ENCODE measurements at places on chromosomes 11 and 22.
A peak's percentile ranks its signal among the peaks of the same experiment; 100 is the strongest.

GRCh38 chr11:45855308-45855707, 8.0 kb downstream of the CRY2 start:
- no peak for DNase-seq

DNA sequence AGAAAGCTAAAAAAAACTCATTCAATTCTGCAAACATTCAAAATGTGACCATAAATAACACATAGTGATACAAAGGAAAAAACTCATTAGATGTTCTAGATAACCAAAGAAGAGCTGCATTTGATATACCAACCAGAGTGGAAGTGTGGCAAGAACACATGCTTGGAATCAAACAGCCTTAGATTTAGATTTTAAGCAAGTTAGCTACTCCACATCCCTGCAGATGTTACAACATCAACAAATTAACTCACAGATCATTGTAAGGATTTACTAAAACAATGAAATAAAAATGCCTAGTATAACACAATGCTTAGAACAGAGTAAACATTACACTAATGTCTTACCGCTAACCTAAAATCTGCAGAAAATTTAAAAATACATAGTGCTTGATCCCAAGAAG, 114.0 kb upstream of the AKIP1 start:
- no peak for DNase-seq

DNA sequence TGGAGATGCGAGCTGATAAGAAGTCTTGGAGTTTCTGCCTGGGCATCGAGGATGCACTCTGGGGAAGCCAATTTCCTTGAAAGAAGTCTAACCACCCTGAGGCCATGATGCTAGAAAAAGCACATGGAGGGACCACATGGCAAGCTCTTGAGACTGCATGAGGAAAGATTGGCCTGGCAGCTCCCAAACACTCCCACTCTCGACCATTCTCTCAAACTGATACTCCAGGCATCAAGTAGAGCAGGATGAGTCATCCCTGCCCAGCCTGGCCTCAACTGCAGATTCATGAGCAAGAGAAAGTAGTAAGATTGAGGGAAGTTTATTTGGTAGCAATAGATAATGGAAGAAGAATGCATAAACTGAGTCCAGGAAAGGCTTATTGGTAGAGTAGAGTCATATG, 194.3 kb downstream of the KIF18A start:
- DNase-seq: no peak

DNA sequence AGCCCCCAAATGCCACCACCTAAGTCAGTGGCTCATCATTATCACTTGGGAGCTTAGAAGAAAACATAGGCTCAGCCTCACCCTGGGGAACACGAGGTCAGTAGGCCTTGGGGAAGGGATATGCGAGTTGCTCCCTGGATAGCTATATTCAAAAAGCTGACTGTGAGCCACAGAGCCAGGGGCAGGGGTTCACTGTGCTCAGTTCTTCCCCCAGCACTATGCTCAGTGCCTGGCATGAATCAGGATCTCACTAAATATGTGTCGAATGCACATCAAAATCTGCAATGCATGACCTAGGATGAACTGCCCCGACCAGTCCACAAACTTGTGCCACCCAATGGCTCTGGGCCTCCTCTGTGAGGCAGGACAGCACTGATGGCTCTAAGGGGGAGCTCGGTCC, 35.1 kb downstream of the THOC5 start:
- DNase-seq: no peak

- peak; percentile 16 for DNase-seq
These were observed 14.1 kb downstream of the CSDC2 start for GRCh38 chr22:41574847-41575381.

DNA sequence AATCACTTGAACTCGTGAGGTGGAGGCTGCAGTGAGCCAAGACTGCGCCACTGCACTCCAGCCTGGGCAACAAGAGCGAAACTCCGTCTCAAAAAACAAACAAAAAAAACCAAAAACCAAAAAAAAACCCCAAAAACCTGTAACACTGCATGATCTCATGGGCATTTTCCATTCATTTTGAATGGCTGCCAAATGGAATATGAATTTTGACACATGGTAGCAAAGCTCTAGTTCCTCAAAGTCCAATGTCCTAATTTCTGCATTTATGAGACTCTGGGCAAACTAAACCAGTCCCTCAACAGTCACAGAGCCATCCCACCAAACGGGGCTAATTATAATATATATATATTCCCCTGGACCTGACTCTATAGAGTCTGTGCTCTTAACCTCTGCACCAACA, 61.8 kb downstream of the SGSM3 start:
- no peak for DNase-seq

DNA sequence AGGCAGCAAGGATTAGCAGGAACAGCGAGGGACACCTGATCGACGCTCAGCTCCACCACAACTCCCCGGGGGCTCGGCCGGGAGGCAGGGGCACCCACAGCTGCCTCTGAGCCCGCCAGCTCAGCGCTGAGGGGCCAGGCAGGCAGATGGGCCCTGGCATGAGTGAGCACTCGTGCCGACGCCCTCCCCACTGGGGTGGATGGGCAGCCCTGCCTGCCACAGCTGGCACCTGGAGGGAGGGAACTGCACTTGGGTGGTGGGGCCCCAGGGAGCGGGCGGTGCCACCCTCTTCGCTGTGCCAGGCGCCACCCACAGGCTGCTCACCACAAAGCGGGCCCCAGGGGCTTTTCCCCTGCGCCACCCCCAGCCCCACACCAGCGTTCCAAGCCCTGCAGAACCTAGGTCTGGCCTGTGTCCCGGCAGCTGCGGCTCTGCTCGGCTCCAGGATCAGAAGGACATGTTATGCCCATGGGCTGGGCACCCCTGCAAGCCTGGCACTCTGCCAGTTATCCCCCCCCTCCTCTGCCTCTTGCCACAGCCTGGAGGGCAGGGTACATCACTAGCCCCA, 28.8 kb downstream of the WNT7B start:
- no peak for DNase-seq

- DNase-seq: no peak
These were observed 24.4 kb downstream of the SYNGR1 start for GRCh38 chr22:39374191-39374590.

DNA sequence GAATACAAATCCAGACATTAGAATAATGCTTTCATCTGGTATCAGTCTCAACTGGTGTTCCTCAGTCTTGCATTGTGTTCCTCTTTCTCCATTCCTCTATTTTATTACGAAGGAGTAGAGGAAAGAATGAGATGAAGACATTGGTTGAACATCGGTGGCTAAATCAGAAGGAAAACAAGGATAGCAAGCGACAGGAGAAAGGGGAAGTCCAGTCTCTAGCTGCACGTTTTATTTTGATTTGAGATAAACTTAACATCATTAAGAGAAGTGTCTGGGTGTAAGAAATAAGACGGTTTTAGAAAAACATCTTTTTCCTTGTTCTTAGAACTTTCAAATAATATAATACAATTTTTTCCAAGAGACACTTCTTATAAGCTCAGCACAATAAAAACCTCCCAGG, 6.2 kb downstream of the SOX6 start:
- no peak for DNase-seq

- no peak for DNase-seq
These were observed 129.4 kb upstream of the PAX6 start for GRCh38 chr11:31940371-31941037.

GRCh38 chr11:13776134-13776815, 107.8 kb downstream of the FAR1 start:
- no peak for DNase-seq

DNA sequence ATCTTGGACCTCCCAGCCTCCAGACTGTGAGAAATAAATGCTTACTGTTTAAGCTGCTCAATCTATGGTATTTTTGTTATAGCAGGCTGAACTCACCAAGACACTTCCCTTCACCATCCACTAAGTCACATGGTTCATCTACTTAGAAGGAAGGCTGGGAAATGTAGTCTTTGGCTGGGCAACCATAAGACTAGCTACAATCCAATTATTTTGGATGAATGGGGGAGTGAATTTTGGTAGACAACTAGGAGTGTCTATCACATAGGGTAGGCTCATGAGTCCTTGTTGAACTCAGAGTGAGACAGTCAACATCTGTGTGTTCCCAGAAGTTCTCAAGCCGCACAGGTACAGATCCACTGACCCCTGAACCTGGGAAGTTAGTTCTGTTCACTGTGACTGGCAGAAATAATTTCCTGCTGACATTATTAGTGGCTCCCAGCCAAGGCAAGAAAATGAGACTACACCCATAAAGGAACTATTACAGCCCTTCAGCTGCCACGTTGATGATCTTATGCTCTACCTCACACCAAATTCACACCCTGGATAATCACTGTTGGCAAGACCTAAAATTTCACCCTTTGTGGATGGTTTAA, 3.1 kb upstream of the SLC35C1 start:
- no peak for DNase-seq

DNA sequence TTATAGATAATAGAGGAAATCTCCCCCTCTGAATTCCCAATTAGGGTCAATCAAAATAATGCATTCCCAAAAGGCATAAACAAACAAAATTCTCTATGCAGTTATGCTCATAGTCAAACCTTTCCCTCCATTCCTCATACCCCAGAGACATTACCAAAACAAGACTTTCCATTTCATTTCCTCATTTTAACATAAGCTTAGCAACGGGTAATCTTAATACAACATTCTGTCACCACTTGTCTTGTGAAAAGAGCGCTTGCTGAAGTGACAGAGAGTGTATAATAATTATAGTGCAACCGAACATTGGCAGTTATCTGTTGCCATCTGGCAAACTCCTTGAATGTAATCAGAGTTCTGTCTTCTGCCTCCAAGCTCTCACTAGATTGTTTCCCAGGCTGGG, 1.2 kb upstream of the SLN start:
- no peak for DNase-seq

DNA sequence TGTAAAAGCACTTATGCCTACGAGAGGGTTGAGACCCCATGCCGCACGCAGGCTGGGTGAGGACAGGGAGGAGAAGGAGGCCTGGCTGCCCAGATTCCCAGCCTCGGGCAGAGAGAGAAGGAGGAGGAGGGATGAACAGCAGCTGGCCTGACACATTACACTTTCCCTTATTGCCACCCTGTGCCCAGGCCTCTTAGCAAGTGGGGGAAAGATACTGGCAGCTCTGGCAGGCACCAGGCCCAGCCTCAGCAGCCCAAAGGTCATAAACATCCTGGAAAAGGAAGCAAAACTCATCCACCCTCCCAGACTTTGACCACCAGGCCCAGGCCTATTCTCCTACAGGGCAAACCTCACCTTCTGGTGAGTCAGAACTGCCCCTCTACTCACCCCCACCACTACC, 4.7 kb downstream of the PLAAT3 start:
- DNase-seq: peak; percentile 41

- no peak for DNase-seq
These were observed 10.0 kb downstream of the RPL3 start for GRCh38 chr22:39309364-39309861.

- no peak for DNase-seq
These were observed 1198.7 kb downstream of the BRD1 start for GRCh38 chr22:48628891-48629543.

- no peak for DNase-seq
These were observed 33.9 kb downstream of the PPFIBP2 start for GRCh38 chr11:7547687-7548086.

- no peak for DNase-seq
These were observed 29.2 kb downstream of the KCNQ1OT1 start for GRCh38 chr11:2670541-2671100.

GRCh38 chr11:10640308-10640707, 53.2 kb downstream of the IRAG1 start:
- DNase-seq: no peak

DNA sequence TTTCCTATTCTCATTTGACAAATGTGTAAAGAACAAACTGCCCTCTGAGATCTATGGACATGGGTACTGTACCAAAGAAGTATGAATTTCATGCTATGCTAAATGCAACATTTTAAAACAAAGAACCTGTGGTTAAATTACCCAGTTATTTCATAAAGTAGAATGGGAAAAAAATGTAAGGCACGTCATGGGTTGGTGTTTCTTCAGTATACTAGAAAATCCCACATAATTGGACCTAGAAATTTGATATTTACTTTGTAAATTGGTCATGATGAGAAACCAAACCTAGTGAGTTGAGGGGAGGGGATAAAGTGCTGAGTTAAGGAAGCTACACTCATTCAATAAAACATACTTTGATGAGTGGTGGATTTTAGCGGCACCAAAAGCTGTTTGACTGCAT, 104.1 kb downstream of the ALX4 start:
- no peak for DNase-seq

- DNase-seq: no peak
These were observed 38.0 kb upstream of the ARFGAP3 start for GRCh38 chr22:42895087-42895486.

GRCh38 chr22:45896964-45897538, 79.9 kb downstream of the WNT7B start:
- DNase-seq: no peak

DNA sequence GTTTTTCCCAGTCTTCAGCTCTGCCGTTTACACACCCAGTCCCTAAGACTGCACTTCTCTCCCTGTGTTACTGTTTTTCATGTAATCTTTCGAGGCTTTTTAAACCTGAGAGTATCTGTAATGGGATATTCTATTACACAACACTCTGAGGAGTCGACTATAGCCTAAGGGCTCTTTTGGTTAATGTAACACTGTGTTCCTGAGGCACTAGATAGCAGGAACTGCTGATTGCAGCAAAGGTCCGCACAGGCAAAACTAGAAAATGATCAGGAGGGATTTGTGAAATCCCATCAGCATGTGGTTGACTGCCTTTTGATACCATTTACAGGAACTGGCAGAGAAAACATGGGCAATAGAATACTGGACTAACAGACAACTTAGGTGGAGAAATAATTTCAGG, 512.3 kb upstream of the RAG2 start:
- no peak for DNase-seq

DNA sequence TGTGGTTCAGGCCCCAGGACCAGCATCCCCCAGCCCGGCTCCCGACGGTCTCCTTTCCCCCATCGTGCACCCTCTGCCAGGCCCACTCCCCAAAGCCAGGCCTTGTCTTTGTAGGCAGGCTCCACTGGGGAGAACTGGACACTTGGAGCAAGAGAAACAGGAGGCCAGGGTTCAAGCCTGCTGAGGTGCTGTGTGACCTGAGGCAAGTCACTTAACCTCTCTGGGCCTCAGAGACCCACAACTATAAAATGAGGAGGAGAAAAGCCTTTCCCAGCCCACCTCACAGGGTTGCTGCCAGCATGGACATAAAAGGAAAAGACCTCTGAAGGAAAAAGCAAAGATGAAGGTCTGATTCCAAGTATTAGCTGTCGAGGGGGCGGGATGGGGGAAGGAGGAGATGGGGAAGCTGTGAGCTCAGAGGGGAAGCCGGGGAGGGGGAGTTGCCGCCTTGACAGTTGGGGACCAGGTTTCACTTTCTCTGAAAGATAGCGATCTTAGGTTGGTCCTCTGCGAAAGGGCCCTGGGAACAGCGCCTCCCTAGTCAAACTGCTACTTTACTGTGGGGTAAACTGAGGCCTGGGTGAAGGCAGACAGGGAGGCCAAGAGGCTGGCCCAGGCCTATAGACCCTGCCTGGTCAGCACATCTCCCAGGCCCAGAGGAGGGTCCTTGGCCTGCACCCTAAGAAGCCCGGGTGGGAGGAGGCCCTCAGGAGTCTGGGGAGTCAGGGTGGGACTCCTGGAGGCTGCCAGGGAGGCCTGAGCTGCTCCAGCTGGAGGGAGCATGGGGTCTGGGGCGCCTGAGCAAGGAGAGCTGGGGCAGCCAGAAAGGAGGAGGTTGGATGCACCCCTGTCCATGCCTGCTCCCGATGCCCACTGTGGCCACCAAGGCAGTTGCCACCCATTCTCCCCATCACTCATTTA, 991 bp upstream of the OSM start:
- DNase-seq: peak; percentile 12

All from hypothalamus (tissue), 51 donors.